ENCODE measurements at places on chromosomes 7 and 10.
A peak's percentile ranks its signal among the peaks of the same experiment; 100 is the strongest.

- no peak for DNase-seq
Observed at GRCh38 chr7:91082852-91083495, 181.3 kb upstream of the FZD1 start.

- no peak for DNase-seq
Observed at GRCh38 chr10:118501637-118502440, 93.6 kb downstream of the PRLHR start.

DNA sequence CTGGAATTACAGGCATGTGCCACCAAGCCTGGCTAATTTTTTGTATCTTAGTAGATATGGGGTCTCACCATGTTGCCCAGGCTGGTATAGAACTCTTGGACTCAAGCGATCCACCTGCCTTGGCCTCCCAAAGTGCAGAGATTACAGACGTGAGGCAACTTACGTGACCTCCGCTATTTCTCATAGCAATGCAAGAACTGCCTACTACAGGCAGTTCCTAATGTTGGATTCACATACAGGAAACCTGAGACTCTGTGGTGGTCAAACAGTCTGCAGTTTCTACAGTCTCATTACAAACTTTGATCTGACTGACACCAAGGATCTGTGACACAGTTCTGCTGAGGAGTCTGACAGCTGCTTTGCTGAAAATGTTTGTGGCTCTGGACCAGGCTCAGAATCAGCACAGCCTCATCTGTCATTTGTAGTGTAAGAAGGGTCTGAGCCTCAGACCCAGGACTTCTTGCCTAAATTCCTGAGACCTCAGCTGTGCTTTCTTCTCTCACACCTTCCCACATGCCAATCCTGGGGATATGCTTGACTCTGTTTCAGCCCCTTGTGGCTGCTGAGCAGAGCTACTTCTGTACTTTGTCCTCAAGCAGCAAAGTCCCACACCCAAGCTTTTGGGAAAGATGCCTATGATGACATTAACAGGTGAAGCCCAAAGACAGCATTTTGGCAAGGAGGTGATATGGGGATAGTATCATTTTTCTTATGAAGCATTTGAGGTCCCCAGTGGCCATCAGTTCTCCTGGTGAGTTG, 48.0 kb upstream of the CYP2C9 start:
- no peak for DNase-seq

GRCh38 chr10:25398680-25399079, 223.9 kb downstream of the GPR158 start:
- no peak for DNase-seq

DNA sequence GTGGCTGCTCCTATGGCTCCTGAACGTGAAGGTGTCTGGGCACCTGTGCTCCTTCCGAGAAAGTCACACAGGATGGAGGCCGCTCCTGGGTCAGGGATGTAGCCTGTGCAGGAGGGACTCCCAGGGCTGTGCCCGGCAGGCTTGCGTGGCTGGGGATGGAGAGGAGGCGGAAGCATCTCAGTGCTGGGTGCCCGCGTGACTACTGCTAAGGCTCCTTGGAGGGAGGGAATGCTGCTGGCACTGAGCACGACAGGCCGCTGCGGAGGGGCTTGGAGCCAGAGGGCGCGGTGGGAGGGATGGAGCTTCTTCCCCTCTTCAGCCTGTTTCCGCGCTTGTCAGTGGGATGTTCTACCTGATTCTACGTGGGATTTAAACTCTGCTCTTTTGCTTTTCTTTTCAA, 35.0 kb downstream of the ADCY1 start:
- DNase-seq: no peak

GRCh38 chr7:141039376-141039775, 24.6 kb upstream of the MRPS33 start:
- no peak for DNase-seq

DNA sequence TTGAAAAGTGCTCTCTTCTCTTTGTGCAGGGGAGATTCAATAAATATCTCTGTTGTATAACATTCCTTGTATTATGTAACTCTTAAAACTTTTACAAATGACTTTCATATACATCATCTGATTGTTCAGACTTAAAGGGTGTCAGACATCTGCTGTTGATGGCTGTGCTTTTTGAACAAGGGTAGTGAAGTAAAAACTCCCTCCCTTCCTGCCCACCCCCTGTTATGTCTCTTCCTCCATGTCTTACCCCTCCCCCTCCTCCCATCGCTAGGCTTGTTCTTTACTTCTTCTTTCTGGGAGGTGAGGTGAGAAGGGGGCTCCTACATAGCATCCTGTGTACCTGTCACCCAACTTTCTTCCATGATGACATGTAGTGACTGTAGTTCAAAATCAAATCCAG, 23.4 kb upstream of the ABCB4 start:
- DNase-seq: no peak

DNA sequence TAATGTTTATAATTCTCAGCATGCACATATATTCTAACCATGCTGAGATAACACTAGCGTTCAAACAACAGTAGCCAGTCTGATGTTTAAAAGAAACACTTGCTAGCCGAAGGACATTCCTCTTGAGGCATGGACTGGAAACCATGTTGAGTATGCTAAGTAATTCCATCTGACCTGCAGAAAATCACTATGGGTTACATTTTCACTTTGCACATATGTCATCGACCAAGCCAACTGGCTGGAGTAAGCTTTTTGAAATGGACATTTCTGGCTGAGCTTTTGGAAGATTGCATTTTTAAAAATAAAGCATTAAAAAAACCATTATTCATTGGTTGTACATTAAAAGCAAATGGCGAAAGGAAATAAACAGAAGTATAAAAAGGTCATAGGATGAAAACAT, 88.2 kb downstream of the BBS9 start:
- DNase-seq: no peak

DNA sequence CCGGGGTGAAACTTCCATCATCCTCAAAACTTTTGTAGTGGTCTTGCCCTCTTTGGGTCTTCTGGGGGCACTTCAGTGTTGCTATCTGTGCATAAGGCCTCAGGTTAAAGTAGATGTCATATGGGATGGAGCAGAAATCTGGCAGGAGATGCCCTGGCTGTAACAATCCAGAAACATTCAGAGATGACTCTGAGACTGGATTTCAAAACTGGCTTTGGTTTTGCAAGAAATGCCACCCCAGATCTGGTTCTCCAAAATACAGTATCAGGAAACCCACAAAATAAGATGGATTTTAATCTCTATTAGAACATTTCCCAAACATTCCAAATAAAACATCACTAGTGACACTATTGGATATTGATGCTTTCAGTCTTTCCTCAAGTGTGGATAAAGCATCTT, 191.5 kb downstream of the REEP3 start:
- no peak for DNase-seq

DNA sequence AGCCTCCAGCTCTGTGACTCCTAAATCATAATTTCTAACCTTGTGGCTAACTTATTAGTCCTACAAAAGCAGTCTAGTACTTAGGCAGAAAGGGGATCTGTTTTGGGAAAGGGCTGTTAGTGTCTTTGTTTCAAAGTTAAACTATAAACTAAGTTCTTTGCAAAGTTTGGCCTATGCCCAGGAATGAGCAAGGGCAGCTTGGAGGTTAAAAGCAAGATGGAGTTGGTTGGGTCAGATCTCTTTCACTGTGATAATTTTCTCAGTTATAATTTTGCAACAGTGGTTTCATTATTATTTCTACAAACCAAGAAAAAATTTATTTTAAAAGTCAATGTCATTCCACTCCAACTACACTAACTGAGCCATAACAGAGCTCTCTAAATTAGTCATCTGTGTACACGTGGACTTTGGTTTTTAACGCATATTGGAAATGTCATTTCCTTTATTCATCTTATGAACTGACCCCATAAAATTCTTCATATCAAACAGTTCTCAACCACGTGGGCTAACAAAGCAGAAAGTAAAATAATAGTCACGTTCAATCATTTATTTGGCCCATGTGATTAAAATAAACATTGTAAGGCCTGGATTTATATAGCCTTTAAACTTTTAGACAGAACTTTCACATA, 143.2 kb upstream of the C7orf33 start:
- DNase-seq: no peak

DNA sequence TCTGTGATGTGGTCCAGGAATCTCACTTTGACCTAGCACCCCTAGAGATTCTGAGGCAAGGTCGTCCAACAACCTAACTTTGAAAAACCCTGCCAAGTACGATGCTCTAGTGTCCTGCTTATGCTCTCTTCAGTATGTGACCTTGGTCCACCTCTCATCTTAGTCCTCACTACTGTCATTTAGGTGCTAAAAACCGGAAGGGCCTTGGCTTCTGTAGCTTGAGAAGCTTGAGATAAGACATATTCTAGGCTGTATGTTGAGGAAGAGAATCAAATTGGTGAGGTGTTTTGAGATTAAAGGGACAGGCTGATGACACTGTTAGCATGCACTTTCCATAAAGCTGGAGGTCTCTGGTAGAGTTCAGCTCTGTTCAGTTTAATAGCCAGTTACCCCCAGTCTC, 57.0 kb upstream of the MTPN start:
- no peak for DNase-seq

DNA sequence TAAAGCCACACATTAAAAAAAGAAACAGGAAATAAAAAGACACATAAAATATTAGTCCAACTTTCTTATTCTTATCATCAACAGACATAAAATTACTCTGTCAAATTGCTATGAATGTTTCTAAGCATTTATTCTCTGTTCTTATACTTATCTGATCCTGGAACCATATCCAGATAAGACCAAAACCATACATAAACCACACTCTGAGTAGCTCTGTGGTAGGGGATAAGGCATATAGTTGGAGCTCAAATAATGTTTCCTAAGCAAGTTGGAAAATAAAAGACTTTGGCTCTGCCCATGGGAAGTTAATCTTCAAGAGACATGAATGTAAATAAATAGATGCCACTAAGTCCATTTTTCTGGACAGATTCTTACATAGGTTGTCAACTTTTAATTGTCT, 103.1 kb upstream of the PLXDC2 start:
- DNase-seq: no peak

DNA sequence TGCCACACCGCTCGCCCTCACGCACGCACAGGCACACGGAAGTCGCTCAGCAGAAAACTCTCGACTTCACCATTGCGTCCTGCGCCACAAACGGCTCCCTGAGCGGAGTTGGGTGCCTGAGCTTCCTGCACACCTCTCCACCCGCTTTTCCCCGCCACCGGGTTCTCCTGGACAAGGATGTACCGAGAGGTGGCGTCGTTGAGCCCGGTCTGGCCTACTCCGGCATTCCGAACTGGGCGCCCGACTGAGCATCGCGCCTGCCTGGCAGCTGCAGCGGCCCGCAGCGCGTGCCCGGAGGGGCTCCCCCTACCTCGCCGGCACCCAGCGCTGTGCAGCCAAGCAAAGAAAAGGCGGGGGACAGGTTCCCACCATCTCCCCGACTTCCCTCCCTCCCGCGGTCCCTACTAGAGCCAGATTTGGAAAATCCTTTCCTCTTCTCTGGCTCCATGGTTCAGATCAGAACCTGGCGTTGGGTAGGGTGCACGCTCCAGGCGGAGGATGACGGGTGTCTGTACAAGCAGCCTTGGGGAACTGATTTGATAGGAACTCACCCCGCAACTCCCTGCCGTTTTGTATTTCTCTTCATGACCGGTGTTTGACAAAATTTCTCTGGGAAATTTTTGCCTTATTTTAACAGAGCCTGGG, 1.7 kb downstream of the SORCS3 start:
- no peak for DNase-seq

- no peak for DNase-seq
Observed at GRCh38 chr7:157410831-157411556, 74.2 kb downstream of the DNAJB6 start.

GRCh38 chr7:147894271-147894670, 696.3 kb upstream of the C7orf33 start:
- no peak for DNase-seq

DNA sequence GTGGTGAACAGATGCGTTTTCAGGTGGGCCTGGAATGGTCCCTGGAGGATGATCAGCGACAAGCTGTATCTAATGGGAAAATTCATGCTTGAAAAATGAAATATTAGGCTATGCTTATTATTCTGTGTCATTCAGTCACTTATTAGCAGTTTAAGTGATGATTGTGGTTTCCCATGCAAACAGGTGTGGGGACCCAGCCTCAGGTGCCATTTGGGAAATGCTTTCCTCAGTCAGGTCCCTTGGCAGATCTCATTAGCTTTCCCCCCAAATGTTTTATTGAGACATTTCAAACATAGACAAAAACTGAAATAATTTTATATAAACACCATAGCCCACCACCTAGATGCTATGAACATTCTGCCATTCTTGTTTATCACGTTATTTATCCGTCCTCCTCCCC, 411 bp upstream of the SNX10 start:
- no peak for DNase-seq

- peak; percentile 26 for DNase-seq
Observed at GRCh38 chr7:155685070-155685790, 40.8 kb downstream of the RBM33 start.

- no peak for DNase-seq
Observed at GRCh38 chr7:134191876-134192275, 64.7 kb downstream of the LRGUK start.

GRCh38 chr7:24952464-24952863, 27.5 kb downstream of the OSBPL3 start:
- DNase-seq: no peak

- DNase-seq: no peak
Observed at GRCh38 chr10:110075686-110076085, 67.9 kb downstream of the ADD3 start.

DNA sequence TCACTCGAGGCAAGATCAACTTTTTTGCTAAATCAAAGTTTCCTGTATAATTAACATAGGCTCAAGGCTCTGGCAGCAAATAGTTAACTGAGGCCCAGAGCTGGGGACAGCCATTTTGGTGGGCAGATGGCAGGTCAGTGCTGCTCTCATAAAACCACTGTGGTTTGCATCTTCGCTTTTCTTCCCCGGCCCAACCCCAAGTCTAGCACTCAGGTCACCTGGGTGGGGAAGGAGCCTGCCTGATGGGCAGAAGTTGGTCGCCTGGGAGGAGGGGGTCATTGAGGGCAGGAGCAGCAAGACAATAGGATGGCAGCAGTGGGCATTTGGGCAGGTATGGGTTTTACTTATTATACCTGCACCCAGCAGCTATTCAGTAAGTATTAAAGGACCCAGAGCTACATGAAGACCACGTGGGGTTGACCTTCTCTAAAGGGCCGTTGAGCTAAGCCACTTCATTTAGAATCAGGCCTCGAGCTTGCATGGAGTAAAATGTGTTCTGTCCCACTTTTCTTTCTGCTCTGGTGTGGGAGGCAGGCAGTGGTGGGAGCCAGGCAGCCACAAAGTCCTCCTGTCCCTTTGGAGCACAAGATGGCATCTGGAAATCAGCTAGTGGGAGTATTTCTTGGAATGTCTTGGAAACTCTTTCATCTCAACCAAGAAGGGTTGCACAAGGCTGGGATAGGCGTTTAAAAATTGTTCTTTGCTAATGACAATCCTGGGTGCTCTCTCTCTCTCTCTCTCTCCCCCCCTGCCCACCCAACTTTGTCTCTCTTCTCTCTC, 133.4 kb downstream of the SPAG6 start:
- no peak for DNase-seq

Measured in naive thymus-derived CD8-positive, alpha-beta T cell (primary cell).